ENCODE measurements at places on chromosomes 5 and 9.

DNA sequence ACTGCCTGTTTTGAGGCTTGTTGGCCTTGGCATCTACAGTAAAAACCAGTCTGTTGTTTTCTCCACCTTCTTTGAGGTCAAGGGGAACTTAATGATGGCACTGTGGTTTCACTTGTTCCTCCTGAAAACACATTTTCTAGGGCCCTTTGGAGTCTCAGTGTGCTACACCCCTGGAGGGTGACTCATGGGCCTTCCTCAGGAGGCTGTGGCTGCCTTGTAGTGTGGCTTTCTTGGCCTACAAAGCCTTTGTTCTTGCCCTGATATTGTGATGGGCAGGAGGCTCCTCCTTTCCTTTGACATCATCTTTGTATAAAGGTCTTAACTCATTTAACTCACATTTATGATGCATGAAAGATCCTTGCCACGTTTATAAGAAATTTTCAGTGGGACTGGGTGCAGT is 56.3 kb upstream of the GPBP1 start:
- DNase-seq: peak; percentile 38

DNA sequence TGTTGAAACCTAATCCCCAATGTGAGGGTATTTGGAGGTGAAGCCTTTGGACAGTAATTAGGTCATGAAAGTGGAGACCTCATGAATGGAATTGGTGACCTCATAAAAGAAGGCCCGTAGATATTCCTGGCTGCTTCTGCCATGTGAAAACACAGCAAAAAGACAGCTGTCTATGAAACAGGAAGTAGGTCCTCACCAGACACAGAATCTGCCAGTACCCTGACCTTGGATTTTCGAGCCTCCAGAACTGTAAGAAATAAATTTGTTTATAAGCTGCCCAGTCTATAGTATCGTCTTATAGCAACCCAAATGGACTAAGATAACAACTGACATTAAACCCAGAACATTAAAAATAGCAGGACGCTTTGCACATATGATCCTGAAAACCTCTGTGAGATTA is 371.1 kb downstream of the SPOCK1 start:
- DNase-seq: no peak

- no peak for DNase-seq
Measured at GRCh38 chr9:129709438-129710168, 43.2 kb downstream of the PTGES start.

GRCh38 chr5:8520917-8521316 is 652.0 kb downstream of the MTRR start:
- DNase-seq: no peak

DNA sequence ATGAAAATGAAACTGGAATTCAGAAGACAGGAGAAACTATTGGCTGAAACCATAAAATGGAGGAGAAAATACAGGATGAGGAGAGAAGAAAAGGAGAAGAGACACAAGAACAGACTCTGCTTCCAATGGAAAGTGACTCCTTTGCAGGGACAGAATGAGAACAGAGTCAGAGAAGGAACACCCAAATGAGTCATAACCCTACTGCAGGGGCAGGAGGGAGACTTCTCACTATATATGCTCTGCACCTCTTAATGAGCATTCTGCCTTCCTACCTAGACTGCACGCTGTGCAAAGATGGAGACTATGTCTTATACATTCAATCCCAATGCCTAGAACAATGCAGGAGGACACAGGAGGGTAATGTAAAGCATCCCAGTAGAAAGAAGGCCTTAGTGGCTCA is 2.1 kb downstream of the SAXO1 start:
- no peak for DNase-seq

DNA sequence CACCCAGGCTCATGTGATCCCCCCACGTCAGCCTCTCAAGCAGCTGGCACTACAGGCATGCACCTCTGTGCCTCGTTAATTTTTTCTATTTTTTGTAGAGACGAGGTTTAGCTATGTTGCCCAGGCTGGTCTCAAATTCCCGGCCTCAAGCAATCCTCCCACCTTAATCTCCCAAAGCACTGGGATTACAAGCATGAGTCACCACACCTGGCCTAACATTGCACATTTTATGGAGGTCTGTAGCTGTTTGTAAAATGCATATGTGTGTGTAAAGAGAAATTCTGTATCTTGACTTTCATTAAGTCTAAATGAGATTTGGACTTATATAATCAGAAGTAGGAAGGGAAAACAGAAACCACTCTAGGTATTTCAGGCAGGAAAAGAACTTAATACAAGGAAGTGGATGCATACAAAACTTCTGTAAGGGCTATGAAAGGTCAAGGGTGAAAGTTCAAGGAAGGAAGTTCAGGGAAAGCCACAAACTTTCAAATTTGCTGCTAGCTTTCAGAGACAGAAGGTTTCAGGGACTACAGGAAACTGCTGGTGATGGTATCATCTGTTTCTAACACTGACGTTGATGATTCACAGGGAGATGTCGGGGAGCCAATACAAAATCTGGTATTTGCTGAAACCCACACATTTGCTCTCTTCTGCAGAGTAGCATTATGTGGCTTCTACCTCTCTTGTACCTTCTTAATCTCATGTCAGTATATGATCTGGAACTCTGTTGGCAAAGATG is 209.4 kb downstream of the PIK3R1 start:
- DNase-seq: peak; percentile 17

GRCh38 chr5:24510523-24510988 is 134.2 kb downstream of the CDH10 start:
- DNase-seq: no peak

DNA sequence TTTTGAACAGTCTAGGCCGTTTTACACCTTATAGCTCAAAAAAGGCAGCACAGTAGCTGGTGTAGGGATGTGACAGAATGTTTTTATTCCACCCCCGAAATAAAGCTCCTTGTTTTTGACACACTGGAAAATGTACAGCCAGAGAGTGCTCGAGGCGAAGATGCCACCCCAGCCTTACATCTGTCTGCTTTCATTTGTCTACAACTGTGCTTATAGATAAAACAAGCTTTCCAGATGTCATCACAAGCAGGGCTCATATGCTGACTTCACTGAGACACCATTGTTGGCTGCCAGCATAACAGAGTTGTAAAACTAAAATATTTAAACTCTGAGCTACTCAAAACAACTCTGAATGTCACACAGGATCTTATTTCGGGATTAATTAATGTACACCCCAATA is 386.3 kb downstream of the BNC2 start:
- no peak for DNase-seq

- no peak for DNase-seq
Measured at GRCh38 chr9:91681461-91682305, 258.1 kb upstream of the NFIL3 start.

- DNase-seq: peak; percentile 96
Measured at GRCh38 chr5:16992006-16992405, 55.9 kb upstream of the MYO10 start.

DNA sequence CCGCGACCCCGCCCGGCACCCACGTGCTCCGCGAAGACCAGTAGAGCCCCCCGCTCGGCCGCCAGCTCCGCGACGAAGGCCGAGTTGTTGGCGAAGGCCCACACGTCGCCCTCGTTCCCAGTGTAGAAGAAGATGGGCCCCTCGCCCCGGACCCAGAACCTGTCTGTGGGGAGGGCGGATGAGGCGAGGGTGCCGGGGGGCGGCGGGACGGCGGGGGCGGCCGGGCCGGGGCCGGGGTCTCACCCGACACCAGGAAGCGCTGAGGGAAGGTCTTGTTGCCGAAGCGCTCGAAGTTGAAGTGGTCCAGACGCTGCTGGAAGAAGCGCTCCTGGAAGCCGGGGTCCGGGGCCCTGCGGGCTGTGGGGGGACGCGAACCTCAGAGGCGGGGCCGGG is 317 bp downstream of the DPP7 start:
- no peak for DNase-seq

DNA sequence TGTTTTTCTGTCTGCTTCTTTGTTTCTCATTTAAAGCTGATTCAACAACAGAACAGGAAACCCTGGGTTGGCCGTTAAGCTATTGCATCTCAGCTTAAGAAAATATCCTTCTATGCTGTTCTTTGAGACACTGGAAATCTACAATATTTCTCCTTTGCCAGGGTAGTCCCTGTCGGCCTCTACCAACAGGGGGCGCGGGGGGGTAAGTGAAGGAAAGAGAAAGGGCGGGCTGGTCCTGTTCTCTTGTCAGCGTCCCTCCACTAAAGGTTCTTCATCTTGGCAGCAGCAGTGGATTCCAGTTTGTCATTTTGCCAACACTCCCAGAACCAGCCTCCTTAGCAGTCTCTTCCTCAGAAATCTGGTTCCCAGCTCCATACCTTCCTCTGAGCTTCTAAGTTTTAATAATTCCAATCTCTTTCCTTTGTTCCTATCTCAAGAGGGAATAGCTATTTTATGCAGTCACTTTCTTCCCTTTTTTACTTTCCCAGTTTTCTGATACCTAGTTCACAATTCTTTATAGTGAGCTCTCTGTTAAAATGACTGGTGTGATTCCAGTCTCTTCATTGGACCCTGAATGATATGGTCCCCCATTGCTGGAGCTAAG is 222.3 kb downstream of the GLIS3 start:
- peak; percentile 75 for DNase-seq

- no peak for DNase-seq
Measured at GRCh38 chr9:138007566-138007917, 130.0 kb downstream of the CACNA1B start.

DNA sequence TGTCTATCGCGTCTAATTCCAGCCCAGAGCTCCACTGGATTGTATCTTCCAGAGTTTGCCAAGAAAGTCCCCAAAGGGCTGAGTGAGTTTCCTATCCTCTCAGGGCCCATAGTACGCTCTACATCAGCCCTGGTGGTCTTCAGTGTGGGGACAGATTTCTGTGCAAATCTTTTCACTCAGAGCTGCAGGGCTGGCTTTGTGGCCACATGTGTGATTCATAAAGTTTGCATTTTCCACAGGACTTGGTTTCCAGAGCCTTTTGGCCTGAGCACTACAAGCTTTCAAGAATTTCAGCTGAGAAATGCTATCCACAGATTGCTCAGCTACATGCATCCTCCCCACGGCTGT is 76.7 kb upstream of the CXCL14 start:
- DNase-seq: no peak

GRCh38 chr5:84058561-84058960 is 326.1 kb downstream of the EDIL3 start:
- DNase-seq: no peak

- peak; percentile 67 for DNase-seq
Measured at GRCh38 chr5:11483630-11484029, 420.6 kb downstream of the CTNND2 start.

DNA sequence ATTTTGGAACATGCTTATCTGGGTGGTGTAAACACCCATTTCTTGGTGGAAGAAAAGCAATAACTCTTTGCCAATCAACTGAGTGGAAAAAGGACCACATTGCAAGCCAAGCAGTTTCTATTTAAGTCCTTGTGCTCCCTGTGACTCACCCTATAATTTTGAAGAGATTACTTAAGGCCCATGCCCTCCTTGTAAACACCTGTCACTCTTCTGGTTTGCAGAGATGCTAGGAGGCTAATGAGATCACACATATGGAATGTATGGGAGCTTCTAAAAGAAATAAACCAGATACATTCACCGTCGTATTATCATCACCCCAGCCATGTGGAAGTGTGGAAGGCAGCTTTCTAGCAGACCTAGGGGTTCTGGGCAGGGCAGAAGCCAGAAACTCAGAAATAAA is 337.1 kb downstream of the GADD45G start:
- peak; percentile 30 for DNase-seq

- DNase-seq: no peak
Measured at GRCh38 chr5:158462349-158463114, 603.6 kb upstream of the CLINT1 start.

GRCh38 chr5:95857185-95857945 is 34.8 kb upstream of the GLRX start:
- no peak for DNase-seq

GRCh38 chr5:93404246-93404645 is 176.8 kb downstream of the NR2F1-AS1 start:
- DNase-seq: no peak

- peak; percentile 2 for DNase-seq
Measured at GRCh38 chr9:119689879-119690278, 320.6 kb upstream of the BRINP1 start.

- no peak for DNase-seq
Measured at GRCh38 chr5:21049901-21050300, 1061.9 kb upstream of the CDH18 start.

- DNase-seq: no peak
Measured at GRCh38 chr9:7228726-7229125, 471.0 kb downstream of the KDM4C start.

DNA sequence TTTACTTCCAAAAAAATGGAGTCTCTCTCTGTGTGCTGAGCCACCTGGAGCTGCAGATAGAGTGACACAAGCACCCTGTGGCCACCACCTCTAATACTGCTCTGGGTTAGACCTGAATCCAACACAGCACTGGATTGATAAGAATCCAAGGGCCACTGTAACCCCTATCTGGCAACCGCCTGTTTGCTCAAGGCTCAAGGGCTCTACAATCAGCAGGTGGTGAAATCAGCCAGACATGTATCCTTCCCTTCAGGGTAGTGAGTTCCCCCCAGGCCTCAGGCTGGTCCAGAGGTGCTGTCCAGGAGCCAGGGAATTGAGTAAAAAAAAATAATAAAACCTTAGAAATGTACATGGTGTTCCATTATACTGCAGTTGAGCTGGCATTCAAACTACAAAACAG is 509.0 kb downstream of the KIF4B start:
- no peak for DNase-seq

DNA sequence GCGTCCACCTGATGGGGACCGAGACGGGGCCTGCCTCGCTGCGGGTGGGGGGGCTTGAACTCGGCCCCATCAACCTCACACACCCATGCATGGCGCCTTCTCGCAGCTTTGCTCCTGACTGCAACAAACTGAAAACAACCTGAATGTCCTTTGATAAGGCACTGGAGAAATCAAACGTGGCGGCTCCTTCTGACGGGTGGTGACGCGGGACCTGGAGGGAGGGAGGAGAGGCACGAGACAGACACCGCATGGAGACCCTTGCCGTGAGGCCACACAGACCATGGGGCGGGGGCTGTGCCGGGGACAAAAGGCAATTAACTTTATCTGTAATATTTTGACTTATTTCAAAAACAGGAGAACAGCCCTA is 48.6 kb downstream of the NACC2 start:
- no peak for DNase-seq

DNA sequence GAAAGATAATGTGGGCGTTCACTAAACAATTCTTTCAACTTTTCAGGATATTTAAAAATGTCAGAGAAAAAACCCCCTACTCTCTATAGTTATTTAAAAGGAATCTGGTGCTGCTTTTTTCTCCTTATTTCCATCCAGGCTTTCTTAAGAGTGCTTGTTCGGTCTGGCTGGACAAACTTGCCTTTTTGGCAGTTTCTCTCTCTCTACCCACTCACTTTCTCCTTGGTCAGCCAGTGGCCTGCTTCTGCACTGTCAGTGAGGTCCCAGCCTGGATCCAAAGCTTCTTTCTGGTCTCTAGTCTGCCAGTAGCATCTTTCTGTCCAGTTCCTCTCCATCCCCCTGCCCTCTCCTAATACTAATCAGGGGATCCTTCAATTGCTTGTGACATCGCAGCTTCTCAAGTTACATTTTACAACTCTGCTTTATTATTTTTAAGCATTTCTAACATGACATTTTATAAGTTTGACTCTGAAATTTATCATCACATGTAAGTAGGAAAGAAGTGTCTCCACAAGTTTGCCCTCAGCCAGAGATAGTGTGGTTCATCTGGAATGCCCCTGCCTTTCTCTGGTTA is 50.4 kb downstream of the PIK3R1 start:
- DNase-seq: no peak

GRCh38 chr9:133534346-133535291 is at the start of gene ADAMTSL2:
Gene ADAMTSL2 (plus strand): TSS chr9:133534704. CDS start chr9:133536713, 2,009 bp downstream.
- no peak for DNase-seq

GRCh38 chr5:31626156-31626555 is 12.8 kb upstream of the PDZD2 start:
- DNase-seq: no peak
